Neural progenitor cell (in vitro differentiated cells): ENCODE measurements at places on chromosomes 6 and 20.

- no peak for DNase-seq
Measured at GRCh38 chr6:129646642-129647041, 63.3 kb downstream of the ARHGAP18 start.

- no peak for DNase-seq
Measured at GRCh38 chr20:64173116-64173515, 8.9 kb downstream of the MYT1 start.

GRCh38 chr6:51494342-51494741 is 593.1 kb downstream of the PKHD1 start:
- no peak for DNase-seq

DNA sequence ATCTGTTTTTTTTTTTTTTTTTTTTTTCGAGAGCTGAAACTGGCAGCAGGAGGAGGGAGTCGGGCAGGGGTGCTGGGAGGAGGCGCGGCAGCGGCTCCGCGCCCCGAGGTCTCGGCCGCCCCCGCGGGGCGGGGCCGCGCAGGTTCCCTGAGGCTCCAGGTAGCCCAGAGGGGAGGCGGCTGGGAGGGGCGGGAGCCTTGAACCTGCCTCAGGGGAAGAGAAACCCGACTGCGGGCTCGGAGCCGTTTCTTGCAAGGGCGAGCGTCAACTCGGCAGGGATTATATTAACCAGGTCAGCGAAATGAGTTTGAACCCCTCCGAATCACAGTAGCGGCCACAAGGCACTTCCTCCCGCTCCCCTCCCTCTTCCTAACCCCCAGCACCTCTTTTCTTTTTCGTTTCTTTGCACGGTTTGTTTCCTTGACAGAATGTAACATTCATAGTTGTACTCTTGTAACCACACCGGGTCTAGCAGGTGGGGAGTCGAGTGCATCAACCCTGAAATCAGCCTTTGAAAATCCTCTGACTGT is 2.0 kb downstream of the MYB start:
- peak; percentile 52 for DNase-seq

DNA sequence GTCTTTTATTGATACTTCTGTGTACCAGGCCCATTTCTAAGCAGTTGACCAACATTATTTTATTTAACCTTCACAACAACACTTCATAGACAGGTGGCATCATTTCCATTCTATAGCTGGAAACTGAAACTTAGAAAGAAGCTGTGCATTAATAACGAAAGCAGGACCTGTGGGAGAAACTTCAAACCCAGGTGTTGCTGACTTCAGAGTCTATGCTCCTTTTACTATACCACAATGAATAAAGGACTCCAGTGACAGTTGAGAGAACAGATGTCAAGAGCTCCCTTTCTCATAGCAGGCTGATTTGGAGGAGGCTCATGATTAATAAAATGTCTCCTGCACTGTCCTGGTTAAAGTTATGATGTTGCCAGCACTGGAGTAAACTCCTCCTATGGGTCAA is 56.6 kb upstream of the POU3F2 start:
- no peak for DNase-seq

DNA sequence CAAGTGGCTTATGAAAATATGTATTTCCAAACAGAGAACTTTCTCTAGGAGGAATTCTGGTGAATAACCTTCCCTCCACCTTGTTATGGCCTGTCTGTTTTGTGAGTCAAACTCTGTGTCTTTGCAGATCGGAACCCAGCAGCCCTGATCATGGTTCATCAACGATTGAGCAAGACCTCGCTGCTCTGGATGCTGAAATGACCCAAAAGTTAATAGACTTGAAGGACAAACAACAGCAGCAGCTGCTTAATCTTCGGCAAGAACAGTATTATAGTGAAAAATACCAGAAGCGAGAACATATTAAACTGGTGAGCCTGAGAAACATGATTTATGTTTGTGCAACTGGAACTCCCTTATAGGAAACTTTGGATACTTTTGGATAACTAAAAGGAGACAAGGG is 294.5 kb upstream of the PLCB4 start:
- no peak for DNase-seq

DNA sequence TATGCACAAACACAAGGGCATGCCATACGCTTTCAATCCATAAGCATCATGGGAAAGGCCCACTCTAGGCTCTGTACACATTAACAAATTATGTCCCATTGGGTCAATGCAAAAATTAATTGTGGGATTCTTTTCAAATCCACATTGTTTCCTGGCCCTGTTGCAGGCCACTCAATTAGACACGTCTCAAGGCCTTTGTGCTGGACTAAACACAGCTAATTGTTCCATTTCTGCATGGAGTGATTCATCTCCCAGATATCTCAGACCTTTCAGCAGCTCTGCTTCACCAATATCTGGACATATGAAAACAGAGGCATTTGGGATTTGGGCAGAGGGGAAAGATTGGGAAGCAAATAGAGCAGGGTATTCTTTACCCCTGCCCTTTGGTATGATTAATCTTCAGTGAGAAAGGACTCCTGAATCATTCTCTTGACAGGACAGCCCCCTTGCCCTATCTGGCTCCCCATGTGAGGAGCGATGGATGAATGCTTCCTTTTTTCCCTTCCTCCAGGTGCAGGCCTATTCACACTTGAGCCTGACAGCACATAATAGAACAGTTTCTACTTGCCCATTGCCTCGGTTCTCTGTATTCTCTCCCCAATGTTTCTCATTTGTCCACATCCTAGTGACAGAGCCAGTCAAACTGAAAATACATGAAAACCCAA is 547.6 kb downstream of the HAO1 start:
- DNase-seq, result no peak

GRCh38 chr6:150078788-150079187 is 9.9 kb upstream of the ULBP3 start:
- no peak for DNase-seq

- peak; percentile 73 for DNase-seq
Measured at GRCh38 chr20:326645-327185, 1.4 kb downstream of the SOX12 start.

DNA sequence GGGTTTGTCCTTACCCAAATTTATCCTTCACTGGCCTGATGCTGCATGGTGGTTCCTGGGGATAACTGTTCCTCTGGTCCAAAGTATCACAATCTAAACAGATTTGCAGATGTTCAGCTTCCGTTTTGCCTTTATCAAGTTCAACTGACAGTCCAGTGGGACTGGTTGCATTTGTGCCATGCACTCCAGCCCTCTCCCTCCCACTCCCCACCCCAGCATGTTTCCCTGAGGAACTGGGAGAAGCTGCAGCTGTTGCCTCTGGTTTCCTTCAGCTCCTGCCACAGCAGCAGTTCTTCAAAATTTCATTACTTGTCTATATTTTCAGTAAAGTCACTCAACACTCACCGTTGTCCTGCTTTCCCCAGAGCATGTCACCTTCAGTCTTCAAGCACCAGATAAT is 39.5 kb upstream of the KIF16B start:
- no peak for DNase-seq

DNA sequence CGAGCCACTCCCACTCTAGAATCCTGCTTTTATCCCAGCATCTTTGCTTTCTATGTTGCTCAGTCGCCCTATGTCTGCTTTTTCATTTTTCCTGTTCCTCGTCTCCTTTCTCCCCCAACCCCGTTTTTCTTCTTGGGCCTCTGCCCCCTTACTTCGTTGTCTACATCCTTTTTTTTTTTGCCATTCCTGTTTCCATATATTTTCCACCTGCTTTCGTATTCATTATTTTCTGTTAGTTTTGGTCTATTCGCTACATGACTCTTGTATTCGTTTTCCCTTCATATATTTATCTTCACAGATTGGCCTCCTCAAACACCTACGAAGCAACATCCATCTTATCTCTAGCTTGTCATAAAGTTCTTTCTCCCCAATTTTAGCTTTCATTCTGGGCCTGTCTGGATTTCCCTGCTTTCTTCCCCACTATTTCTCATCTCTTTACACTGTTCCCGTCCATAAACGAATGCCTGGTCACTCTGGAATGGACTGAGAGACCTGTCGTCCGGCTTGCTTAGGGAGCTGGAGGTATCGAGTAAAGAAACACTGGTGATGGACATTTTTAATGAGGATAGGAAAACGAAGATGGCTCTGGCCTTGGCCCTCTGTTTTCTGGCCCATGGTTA is 915 bp downstream of the PRRC2A start:
- no peak for DNase-seq

- no peak for DNase-seq
Measured at GRCh38 chr6:156577749-156578148, 199.4 kb upstream of the ARID1B start.

DNA sequence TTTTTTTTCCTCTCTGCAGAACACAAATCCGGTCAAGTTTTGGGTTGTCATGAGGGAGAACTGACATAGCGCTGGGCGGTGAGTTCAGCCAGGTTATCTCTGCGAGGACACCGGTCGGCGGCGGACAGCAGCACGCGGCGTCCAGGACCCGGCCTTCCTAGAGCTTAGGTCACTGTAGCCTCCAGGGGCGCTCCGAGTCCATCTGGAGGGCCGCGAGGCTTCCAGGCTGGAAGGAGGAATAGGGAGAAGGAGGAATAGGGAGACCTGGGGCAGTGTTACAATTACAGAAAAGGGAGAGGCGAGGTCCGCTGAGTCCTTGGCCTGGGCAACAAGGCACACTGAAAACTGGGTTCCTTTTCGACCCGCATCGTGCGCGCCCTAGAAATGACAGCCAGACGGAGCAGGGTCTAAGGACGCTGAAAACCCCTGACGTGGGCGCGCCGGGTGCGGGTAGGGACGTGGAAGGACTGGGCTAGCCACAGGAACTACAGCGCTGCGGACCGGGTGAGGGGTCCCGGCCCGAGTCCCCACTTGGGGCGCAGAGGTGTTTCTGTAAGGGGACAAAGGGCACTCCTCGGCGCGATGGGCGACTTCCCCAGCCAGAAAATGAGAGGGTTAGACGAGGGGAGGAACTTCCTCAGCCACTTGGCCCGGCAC is 536 bp upstream of the FNDC1 start:
- DNase-seq, result peak; percentile 91

- peak; percentile 67 for DNase-seq
Measured at GRCh38 chr6:62150048-62150663, 135.9 kb downstream of the KHDRBS2 start.

DNA sequence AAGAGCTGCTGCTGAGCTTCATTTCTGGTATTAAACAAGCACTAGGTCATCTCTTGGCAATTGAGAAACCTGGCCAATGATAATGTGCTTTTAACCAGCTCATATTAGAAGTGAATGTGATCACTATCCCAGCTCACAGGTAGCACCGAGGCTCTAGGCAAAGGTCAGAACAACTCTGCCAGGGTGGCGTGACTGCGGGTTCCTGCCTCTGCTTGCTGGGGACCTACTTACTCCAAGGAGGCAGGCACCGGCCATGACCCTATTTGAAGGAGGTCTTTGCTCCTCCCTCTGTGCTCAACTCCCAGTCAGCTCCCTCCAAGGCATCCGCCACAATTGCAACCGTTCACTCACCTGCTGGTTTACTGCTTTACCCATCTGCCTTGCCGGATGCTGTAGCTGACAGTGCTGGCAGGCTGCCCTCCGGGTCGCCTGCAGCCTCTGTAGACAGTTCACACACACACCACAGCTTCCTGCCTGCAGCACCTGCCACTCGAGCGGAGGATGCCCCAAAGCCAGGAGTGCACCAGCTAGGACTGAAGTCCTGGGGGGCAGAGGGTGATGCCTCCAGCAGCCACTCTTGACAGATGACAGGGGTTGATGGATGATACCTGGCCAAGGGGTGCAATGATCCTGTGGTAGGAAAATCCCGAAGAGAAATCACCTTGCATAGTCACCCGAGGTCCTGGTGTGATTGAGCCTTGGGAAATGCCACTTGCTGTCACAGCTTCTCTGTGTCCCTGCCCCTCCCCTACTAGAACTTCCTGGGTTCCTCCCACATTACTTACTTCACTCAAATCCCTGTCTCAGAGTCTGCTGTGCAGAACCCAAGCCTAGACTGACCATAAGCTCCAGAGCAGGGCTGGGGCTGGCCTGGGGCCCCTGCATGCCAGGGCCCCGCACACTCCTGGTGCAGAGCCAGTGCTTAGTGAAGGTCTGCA is 8.8 kb upstream of the VSX1 start:
- no peak for DNase-seq

GRCh38 chr6:99841297-99841696 is 152.7 kb downstream of the MCHR2 start:
- no peak for DNase-seq

DNA sequence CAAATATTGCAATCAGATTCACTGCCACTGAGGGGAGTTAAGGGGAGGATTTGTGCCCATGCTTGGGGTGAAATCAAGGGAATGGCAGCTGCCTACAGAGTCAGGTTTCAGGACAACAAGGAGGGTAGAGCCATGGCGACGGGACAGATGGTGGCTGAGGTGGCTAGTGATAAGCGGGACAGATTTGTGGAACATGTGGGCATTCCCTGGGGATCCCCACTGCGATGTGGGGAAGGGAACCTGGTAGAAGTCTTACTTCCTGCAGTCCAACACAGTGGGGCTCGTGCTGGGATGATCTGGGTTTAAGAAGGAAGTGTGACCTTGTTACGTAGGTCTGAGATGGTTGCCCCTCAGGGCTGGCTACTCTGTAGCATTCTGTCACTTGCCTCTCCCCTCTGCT is 292.0 kb upstream of the JARID2 start:
- no peak for DNase-seq

DNA sequence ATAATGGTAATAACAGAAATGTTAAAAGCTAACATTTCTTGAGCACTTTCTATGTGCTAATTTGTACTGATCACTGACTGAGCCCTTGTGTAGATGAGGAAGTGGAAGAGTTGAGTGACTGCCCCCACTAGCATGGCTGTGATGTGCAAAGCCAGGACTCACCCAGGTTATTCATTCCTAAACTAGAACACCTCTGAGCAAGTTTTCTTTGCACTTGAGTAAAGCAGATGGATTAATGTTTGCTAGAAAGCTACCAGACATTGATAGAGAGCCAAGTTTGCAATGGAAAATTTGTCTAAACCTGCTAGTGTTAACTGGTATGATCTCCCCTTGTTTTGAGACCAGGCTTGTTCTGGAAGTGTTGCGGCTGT is 467.4 kb upstream of the PLCB4 start:
- DNase-seq, result no peak

DNA sequence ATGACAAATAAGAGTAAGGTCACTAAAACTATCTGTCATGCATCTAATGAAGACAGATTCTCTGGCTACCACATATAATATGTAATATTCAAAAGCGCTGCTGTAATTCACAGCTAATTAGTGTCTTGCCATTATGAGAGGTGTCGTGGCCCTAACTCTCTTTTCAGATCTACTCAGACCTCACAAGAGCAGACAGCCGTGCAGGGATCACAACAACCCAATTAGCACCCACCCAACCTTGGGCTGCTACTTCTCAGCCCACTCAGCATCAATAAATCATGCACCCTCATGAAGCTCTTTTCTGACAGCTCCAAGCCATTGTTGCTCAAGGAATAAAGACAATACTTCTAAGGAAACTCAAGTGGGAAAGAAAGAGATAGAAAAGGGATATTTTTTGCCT is 61.5 kb downstream of the FRK start:
- no peak for DNase-seq
